ENCODE measurements at places on chromosomes 12 and 14.

- DNase-seq: no peak
Measured at GRCh38 chr12:115464111-115464581, 780.2 kb upstream of the TBX3 start.

- DNase-seq: no peak
Measured at GRCh38 chr12:130462558-130463274, 125.0 kb downstream of the PIWIL1 start.

DNA sequence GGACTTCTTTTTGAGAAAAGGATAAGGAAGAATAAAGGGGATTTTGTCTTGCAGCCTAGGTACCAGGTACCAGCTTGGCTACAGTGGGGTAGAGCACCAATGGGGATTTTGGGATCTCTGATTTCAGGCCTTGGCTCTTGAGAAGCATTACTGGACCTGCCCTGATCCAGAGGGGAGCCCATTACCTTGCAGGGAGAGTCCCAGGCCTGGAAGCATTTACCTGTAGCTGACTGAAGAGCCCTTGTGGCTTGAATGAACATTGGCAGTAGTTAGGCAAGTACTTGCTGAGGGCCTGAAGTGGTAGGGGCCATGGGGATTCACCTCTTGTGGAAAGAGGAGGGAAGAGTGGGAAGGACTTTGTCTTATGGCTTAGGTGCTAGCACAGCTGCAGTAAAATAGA, 308.2 kb upstream of the FBXO33 start:
- no peak for DNase-seq

- no peak for DNase-seq
Measured at GRCh38 chr12:46100551-46101484, 110.4 kb upstream of the SCAF11 start.

DNA sequence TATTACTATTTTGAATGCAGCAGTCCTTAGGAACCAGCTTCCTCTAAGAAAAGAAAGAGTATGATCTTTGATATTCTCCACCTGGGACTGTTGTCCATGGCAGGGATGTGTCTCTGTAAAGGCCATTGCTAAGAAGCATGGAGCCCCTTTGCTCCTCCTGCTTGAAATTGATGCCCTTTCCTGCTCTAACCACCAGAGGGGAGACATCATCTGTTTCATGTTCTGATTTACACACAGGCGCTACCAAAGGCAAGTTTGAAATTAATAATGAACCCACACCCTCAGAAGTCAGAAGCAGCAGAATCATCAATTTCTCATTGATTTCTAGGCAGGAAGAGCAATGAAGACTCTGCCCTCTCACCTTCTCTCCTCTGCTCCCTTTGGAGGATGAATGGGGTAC, 253.8 kb downstream of the RMST start:
- peak; percentile 3 for DNase-seq

Data from KBM-7 (cell line).